ENCODE measurements at places on chromosomes 4 and X.

- no peak for DNase-seq
Observed at GRCh38 chrX:46433892-46434291, 111.3 kb downstream of the ZNF674 start.

GRCh38 chrX:11944501-11944900 lies 186.5 kb downstream of the MSL3 start:
- no peak for DNase-seq

- DNase-seq = no peak
Observed at GRCh38 chrX:23656684-23657083, 10.6 kb upstream of the PRDX4 start.

DNA sequence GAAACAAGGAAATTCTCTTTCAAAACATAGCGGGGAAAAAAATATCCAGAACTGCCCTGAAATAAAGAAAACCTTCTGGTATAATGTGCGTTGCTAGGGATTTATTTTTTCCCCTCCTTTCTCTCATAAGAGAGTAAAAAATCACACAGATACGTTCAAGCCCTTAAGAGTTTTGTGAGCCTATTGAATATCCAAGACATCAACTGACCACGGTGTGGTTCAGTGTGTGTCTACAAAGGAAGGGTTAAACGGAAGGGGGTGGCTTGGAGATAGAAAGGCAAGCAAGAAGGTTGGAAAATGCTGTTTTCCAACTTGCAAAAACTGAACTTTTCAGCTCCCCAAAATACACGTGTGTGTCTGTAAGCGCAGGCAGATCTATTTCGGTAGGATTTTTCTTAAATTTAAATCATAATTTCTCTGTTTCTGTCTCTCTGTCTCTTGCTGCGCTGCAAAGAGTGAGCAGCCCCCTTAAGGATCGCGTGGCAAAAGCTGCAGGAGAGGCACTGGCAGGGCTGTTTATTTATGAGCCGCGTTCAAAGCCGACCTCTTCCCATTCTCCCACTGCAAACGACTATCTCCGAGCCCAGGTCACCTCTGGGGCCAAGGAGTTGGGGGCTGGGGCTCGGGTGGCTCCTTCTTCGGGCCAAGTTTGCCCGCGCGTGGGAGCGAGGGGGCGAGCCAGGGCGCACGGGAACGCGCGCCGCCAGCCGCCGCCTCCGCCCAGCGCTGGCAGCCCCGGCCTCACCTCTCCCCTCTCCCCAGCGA lies 492 bp upstream of the SLIT2 start:
- no peak for DNase-seq

GRCh38 chrX:51728202-51728601 lies 15.0 kb upstream of the GSPT2 start:
- DNase-seq = no peak

All from effector CD4-positive, alpha-beta T cell (primary cell).